ENCODE measurements at places on chromosomes 7 and 10.

- no peak for DNase-seq
Observed at GRCh38 chr7:155194382-155195140, 103.1 kb upstream of the INSIG1 start.

- DNase-seq = no peak
Observed at GRCh38 chr10:17407047-17407446, 47.3 kb downstream of the ST8SIA6 start.

DNA sequence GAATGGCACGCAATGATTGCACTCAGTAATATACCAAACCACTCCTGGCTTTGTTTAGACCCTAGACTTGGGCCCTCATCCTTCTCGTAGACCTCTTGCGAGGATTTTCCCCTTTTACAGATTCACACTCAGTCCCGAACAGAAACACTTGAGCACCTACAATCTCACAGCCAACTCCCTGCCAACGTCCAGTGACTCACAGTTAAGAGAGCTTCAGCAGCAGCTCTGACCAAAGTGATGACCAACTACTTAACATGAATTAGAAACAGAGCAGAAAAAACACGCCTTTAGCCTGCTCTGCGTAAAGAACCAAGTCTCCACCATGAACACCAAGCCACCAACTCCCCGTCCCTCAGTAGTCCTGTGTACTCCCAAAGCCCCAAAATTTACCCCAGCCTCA, 2.2 kb downstream of the DNAJC30 start:
- peak; percentile 14 for DNase-seq

DNA sequence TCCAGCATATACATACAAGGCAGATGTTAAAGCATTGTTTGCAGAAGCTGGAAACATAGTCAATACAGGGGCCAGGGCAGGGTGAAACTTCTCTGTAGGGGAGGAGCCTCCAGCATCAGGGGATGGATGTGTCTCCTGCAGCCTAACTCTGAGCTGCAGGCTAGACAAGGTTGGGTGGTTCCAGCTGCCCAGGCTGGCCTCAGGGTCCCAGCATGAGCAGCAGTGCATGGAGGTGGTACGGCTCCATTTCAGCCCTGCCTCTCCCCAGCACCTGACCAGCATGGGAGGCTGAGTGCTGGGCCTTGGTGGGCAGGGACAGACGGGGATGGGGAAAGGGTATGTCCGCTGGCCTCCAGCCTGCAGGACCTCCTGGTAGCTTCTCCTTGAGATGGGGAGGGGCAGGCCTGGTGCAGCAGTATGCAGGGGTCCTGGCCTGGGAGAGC, 7.4 kb upstream of the TBRG4 start:
- DNase-seq = no peak

- peak; percentile 90 for DNase-seq
Observed at GRCh38 chr10:110512461-110513187, 14.9 kb downstream of the DUSP5 start.

- DNase-seq = no peak
Observed at GRCh38 chr7:121140790-121141189, 152.3 kb downstream of the CPED1 start.
